ENCODE measurements at places on chromosomes 12 and 14.
A peak's percentile ranks its signal among the peaks of the same experiment; 100 is the strongest.

GRCh38 chr12:15601210-15601800 lies 187.9 kb downstream of the EPS8 start:
- DNase-seq = no peak

DNA sequence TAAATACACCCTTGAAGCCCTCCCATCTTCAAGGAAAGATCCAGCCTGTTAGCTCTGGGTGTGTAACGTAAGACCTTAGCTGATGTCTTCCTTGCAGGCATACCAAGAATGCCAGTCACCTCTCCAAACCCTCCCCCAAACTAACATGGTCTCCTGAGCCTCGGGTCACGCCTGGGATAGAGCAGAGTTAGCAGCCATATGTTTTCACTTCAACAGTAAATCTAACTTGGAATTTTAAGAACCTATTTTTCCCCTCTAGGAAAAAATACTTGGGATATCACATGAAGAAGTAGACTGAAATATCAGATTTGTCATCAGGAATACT lies 27.9 kb downstream of the BCL2L14 start:
- no peak for DNase-seq

DNA sequence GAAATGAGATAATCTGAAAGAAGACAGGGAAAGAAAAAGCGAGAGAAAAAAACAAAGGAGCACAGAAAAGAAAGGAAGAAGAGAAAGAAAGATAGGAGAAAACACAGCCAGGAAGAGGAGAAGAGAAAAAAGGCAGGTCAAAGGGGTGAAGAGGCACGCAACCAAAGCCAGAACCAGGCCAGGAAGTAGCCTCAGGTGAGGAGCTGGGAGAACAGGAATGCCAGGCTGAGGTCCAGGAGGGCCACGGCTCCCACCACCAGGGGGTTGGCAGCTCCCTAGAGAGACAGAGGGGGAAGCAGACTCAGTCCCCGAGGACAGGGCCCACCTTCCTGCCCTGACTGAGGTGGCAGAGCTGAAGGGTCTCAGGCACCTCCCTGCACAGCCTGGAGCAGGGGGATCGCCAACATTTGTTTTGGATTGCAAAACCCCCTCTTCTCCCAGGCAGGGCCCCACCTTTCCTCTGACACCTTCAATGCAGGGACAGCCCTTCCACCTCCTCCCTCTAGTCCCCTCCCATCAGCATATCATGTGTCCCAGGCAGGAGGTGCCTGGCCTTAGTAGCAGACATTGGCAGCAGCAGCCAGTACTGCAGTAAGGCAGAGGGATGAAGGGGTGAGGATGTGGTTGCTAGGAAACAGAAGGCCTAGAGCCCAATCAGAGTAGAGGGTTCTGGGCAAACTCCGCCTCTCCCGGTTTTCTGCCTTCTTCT lies 2.0 kb upstream of the AP1G2 start:
- peak; percentile 43 for DNase-seq

DNA sequence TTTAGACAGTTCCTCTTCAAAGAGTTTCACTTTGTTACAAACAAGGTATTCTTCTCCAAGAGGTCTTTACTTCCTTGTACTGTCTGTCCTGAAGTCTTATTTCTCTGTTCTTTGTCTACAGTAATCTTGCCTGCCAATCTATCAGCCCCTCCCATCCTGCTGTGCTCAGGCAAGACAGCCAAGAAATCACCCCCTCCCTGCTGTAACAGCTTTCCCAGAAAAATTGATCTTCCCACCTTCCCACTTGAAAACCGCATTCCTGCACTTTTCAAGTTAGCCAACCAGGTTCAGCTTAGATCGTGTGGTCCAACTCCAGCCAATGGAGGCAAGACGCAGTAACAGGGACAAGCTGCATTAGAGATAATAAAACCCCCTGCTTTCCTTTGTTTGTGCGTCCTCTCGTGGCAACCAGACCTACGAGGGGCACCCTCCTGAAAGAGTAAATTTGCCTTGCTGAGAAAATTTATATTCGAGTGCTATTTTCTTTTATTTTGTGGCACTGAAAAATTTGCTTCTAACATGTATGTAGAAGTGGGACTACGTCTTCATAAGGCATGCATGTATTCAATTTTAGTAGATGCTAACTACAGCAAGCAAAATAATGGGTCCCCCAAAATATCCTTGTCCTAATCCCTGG lies 46.5 kb upstream of the ESR2 start:
- DNase-seq = no peak

DNA sequence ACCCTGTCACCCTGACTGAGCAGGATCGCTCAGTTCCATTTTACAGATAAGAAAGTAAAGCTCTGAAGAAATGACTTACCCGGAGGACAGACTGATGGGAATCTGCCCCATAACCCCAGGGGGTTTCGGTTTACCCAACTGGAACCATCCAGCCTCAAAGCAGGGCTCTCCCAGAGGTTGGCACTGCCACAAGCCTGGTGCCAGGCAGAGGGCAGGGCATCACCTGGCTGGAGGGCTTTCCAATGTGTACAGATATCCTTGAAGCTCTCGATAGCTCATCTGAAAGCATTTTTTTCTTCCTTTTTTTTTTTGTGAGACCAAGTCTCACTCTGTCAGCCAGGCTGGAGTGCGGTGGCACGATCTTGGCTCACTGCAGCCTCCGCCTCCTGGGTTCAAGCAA lies 33.2 kb downstream of the STON2 start:
- DNase-seq = no peak

DNA sequence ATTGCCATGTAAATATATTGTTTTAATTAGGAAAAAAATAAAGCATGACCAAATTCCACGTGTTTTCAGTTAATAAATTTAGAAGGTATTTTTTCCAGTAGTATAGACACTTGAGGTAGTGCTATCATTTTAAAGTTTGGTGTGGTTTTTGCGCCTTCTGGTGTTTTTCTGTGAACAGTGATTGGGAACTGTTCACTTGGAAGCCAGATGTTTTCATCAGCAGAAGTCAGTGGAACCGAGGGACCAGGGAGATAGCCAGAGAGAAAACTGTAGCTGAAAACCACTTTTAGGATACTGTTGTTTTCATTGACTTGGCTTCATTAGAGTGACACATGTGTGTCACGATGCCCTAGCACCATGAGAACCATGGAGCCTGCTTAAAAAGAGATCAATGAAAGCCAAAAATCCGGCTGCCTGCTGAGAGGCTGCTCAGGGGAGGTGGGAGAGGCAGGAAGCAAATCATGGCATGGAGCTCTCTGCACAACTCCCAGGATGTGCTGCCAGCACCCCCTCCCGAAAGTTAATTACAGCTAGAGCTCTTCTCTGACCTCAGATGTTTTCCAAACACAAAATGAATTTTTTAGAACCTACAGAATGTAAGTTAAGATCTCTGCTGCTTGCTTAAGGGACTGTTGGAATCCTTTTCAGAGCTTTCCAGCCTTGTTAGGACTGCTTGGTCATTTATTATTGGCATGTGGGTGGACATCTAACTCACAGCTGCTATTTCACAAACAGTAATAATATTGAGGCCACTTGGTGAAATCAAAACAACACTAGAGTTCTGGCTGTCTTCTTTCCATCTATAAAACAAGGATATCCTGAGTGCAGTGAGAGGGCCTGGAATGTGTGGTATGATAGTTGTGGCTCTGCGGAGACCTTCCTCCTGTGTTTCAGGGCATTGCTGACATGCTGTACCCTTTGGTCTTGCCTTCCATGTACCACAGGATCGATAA lies 192.3 kb downstream of the ANO4 start:
- no peak for DNase-seq

DNA sequence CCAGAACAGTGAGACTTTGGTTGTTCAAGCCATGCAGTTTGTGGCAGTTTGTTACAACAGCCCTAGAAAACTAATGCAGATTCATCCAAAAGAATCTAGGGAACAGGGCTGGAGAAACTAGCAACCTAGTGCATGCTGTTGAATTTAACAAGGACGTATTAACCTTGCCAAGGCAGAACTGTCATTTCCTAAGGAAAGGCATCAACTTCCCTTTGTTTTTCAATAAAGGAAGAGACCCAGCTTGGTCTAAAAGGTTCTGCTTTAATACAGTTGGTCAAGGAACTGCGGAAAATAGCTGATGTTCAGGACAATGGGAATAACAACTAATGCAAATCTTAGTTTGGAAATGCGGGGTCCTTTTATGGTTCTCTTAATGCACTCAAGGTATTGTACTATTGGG lies 11.5 kb downstream of the AK7 start:
- DNase-seq = no peak

DNA sequence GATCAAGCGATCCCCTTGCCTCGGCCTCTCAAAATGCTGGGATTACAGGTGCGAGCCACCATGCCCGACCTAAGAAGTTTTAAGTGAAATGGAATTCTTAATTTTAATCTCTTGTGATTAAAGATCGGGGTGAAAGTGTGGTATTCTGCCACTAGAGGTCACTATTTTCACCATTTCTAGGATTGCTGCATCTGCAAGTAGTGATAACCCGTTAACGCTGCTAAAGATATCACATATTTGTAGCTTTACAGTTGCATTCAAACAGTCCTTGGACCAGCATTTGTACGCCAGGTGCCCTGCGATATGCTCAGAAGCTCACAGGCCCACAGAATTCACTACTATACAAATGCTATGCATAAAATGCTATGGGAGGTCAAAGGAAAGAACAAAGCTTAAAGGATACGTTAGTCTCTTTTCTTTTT lies 19.3 kb downstream of the CCDC62 start:
- DNase-seq = peak; percentile 64

- DNase-seq = no peak
These were observed 17.2 kb downstream of the MAP3K12 start for GRCh38 chr12:53481939-53482586.

GRCh38 chr12:38384816-38385378 lies 68.3 kb downstream of the ALG10B start:
- DNase-seq = no peak

DNA sequence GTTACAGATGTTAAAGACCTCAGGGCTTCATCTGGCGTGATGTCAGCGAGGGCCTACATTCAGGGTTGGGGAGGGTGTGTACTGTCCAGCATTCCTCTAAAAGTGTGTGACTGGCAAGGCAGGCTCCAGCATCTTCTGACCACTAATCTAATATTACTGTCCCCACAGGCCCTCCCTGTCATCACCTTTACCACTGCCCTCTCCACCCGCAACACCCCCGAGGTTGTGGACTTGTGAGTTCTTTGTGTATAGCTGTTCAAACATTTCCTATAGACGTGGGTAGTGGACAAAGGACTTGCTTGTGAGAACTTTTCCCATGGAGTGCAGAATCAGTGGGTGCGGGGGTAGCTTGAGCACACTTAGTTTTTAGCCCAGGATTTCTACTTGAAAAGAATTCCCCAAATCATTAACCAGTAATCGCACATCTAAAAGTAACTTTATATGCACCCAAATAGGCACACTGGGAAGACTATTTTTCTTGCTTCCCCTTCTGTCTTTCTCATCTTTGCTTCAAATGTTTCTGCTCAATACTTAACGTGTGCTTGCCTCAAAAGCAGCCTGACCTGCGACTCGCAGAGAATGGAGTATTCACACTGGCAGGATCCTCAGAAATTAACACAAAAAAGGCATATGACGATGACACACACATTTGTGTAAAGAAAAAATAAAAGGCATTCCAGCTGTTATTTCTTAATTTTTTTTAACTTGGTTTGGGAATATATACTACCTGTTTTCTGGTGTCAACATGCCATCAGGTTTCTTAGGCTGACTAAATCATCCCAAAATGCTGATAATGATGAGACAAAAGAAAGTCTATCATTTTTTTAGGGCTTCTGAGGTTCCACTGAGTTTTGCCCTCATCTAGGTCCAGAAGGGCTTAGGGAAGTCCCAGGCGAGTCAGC lies 158.4 kb upstream of the HIF1A start:
- DNase-seq = no peak

GRCh38 chr12:109163167-109163566 lies 46.8 kb downstream of the ACACB start:
- DNase-seq = no peak

- DNase-seq = no peak
These were observed 38.5 kb downstream of the TRIM9 start for GRCh38 chr14:51056421-51056820.

DNA sequence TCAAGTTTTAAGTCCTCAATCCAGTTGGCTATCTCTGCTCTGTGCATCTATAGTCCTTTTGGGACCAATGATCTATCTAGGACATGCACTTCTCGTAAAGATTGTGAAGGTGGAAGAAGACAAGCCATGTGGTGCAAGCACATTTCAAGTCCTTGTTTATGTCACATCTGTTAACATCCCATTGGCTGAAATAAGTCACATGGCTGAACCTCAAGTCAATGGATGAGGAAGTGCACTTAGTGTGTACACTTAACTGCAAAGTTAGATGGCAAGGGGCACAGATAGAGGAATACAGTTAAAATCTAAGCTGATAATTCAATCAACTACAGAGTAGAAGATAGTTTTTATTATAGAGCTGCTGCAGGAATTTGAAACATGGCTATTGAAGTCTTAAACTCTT lies 362.8 kb upstream of the TBX3 start:
- DNase-seq = no peak

DNA sequence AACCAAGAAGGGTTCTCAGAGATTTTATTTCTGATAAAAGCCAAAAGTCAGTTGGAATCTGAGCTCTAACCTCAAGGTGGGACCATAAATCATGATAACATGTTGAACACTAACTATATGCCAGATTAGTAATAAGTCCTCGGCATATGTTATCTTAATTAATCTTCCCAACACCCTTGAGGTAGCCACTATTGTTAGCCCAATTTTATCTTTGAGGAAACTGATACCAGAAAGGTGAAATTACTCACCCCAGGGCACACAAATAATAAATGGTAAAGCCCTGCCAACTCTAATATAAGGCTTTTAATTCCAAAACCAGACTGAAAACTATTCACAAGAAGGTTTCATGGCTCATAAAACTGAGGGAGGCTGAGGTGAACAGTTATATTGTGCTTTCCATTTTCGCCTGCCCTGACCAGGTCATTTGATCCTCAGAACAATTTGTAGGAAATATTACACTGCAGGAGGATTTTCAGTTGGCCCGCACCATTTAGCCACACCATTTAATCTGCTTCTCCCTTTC lies 16.1 kb upstream of the NUAK1 start:
- DNase-seq = no peak

- no peak for DNase-seq
These were observed 158.6 kb downstream of the SLC41A2 start for GRCh38 chr12:104799458-104799857.

GRCh38 chr14:98028162-98028561 lies 1231.0 kb downstream of the VRK1 start:
- no peak for DNase-seq

DNA sequence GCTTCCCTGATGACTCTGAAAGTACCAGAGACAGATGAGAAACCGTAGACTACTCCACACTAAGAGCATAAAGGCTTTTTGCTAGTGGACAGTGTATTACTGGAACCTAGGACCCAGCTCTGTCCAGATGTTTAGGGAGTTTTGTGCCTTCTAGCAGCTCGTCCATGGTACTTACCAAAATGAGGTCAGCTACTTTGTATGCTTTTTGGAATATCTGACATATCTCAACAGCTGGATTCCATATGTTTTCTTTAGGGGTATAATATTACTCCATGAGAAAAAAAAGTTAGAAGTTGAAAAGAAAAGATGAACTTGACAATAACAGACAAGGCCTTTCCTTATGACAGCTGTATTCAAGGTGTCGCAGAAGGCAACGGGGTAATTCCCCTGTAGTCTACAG lies 32.1 kb upstream of the FRMD6 start:
- no peak for DNase-seq

DNA sequence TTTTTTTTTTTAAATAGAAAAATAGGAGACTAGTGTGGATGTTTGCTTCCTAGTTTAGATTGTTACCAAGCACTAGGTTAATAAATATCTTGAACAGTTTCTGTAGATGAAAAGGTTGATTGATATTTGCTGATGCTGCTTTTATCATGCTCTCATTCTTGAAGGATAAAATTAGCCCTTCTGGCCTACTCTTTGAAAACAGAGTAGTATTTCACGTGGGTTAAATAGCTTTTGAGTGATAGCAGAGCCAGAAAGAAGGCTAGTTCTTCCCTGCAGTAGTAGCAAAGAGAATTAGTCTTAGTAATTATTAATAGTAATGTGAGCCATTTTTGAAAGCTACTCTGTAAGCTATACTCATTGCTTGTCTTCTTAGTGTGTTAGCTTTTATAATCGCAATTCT lies 5.2 kb downstream of the NEDD1 start:
- no peak for DNase-seq

Measured in Jurkat, Clone E6-1 (cell line).